ENCODE measurements at places on chromosomes 11 and 22.

GRCh38 chr22:49450498-49450897, 377.2 kb downstream of the BRD1 start:
- DNase-seq = no peak

GRCh38 chr11:131767421-131767820, 397.0 kb downstream of the NTM start:
- DNase-seq = no peak

DNA sequence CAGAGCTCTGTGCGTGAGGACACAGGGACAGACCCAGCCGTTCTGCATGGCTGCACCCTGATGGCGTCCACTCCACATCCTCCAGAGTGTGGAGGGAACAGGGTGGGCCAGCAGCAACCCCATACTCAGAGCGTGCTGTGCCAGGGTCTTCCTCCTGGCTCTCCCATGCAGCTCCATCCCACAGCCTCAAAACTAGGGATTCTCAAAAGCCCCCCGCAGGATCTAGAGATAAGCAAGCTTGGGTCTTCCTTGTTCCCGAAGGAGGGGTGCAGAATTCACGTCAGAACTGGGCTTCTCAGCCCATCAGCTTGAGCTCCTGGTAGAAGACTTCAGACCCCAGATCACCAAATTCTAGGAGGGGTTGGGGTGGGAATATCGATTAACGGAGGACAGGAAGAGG, 858.8 kb downstream of the TBC1D22A start:
- DNase-seq = peak; percentile 24

DNA sequence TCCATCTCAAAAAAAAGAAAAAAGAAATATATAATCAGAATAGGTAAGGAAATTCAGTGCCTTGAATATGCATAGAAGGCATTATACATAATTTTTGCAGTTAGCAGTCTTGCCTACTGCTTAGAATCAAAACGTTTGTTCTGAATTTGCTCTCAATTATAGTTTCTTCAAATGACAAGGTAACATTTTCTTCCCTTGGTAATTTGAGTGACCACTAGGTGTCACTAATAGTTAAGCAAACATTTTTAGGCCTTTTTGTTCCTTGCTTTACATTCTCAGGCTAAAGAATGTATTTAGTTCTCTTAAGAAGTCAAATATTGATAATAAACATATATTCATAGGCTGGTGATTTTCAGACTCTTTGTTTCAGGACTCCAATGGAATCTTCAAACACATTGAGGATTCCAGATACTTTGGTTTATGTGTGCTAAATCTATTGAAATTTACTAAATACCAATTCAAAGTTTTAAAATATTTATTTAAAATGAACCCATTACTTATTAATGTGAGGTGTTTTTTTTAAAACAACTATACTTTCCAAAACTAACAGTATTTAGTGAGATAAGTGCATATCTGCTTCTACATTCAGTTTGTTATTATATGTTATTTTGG, 55.0 kb upstream of the DEPDC7 start:
- DNase-seq = no peak

- no peak for DNase-seq
These were observed 38.0 kb downstream of the CPT1A start for GRCh38 chr11:68803766-68804165.

- no peak for DNase-seq
These were observed 47.2 kb downstream of the CCDC34 start for GRCh38 chr11:27315836-27316235.

- no peak for DNase-seq
These were observed 5.5 kb downstream of the NPAT start for GRCh38 chr11:108216988-108217387.

GRCh38 chr11:74325649-74326645, 14.5 kb upstream of the P4HA3 start:
- DNase-seq = peak; percentile 95

DNA sequence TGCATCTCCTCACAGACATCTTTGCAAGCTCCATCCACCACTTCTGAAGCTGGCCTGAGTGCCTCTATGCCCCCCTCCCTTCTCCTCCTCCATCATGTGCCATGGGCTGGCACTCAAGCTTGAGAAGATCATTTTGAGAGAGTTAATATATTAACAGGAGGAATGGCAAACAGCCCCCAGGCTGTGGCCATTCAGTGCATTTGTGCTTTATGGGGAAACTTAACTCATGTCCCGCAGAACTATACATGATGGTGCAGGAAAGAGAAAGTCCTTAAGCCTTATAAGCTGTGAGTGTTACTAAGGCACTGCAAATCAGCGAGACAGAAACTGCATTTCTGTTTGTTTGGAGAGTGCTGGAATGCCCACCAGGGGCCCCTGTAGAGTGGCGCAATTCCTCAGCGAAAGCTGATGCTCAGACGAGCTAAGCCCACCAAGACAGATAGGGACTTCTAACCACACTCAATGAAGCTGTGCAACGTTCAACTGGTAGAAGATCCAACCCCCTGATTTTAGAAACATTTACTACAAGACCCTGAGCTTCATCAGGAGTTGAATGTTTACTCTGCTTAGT, 26.8 kb upstream of the PHLDA2 start:
- DNase-seq = no peak
